ENCODE measurements at places on chromosomes 7 and 10.

GRCh38 chr7:131007439-131008330 is 273.7 kb upstream of the KLF14 start:
- DNase-seq = peak; percentile 85

DNA sequence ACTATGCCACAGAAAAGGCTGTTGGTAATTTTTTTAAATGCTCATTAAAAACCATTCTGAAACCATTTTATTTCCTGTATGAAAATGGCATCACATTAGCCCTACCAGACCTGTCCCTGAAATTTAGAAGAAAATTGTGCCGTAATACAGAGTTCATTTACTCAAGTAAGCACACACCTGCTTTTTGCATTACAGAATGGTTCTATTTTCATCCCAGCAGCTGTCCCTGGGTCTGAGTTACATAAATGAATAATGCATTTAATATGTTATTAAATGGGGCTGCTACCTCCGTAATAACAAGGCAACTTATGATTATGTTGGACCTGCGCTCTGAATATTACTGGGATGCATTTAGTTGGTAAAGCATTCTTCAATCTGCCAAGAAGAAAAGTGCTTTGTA is 508.9 kb downstream of the SORCS1 start:
- no peak for DNase-seq

GRCh38 chr10:29254123-29255046 is 34.5 kb upstream of the LYZL1 start:
- peak; percentile 47 for DNase-seq

DNA sequence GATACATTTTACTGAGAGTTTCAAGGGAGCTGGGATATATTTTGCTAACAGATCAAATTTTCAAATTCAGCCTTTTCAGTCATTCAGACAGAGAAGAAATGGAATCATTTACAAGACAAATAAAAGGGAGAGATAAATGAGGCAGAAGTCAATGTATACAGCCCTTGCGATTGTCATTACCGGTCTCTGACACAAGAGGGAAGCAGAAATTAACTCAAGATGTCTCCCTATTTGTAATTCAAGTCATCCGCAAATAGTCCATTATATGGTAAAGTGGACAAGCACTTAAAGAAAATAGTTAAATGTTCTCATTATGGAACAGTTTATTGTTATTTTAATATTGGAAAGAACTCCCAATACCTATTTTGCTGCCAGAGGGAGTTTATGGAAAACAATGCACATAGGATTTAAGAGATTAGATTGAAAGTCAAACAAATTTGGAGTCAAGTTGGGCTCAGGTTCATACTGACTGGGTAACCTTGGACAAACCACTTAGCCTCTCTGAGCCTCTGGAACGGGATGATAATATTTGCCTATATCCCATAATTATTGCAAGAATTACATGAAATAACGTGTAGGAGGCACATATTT is 89.3 kb upstream of the PRKCQ start:
- peak; percentile 73 for DNase-seq

- peak; percentile 0 for DNase-seq
Observed at GRCh38 chr10:60387531-60387930, 2.1 kb downstream of the ANK3 start.

GRCh38 chr7:29030781-29031275 is 72.7 kb upstream of the TRIL start:
- DNase-seq = no peak

DNA sequence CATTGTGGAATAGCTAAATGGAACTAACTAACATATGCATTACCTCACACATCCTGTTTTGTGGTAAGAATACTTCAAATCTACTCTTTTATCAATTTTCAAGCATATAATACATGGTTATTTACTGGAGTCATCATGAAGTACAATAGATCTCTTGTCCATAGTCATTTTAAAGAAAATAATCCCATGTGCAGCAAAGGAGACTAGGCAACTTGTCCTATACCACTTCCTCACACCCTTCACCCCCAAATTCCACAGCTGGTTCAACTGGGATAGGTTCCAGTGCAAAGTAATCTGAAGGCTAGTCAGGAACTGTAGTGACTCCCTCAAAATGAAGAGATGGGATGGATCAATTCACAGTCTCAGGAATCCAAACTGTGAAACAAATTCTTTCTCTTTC is 176.1 kb downstream of the SGMS1 start:
- no peak for DNase-seq

GRCh38 chr10:99740933-99741559 is 9.0 kb downstream of the CUTC start:
- no peak for DNase-seq

DNA sequence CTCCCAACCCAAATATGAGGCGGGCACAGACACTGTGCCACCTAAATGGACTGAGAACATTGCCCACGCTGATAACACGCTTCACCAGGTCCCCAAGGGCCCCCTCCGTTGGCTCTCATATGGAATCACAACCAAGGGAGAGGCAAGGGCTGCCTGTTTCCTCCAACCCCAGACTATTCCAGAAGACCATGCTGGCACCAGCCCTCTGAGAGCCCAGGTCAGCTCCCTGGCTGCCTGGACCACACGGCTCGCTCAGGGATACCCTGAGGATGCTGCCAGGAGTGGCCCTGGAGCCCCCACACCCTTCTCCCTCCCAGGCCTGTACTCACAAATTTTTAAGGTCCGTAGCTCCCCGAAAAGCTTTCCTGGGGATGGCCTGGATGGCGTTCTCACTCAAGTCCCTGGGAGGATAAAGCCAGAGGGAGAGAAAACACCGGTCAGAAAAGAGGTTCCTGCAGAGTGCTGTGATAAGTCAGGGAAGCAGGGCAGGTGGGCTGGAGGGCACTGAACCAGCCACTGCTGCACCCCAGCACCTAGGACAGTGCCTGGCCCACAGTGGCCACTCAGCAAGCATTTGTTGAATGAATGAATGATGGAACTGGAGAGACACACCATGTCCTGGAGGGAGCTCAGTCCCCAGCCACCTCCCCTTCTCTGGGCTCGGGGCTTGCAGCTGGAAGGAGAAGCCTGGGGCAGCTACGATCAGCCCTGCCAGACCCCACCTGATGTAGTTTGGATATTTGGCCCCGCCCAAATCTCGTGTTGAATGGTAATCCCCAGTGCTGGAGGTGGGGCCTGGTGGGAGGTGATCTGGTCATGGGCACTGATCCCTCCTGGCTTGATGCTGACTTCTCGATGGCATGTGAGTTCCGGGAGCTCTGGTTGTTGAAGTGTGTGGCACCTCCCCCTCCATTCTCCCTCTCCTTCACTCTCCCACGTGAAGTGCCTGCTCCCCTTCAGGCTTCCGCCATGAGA is 119.8 kb downstream of the SLIT1 start:
- no peak for DNase-seq

GRCh38 chr10:120394446-120394845 is 62.6 kb upstream of the PLPP4 start:
- no peak for DNase-seq

- no peak for DNase-seq
Observed at GRCh38 chr7:92137557-92137956, 3.3 kb upstream of the CYP51A1 start.

DNA sequence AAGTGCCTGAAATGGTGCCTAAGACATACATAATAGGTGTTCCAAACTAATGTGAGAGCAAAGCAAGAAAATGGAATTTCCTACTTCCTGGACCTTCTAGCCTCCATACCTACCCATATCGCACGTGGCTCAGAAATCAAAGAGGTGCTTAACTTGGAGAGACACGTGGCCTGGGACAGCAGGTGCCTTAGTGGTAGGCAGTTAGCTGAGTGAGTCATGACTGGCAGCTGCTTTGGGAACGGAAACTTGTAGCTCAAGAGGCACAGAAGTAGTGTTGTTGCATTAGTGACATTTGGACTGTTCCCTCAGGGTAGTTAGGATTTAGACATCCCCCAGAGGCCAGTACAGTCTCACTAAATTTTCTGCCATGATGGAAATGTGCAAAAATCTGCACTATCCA is 12.0 kb upstream of the BMPER start:
- DNase-seq = no peak

GRCh38 chr7:1696671-1697498 is 26.8 kb downstream of the ELFN1 start:
- DNase-seq = no peak

DNA sequence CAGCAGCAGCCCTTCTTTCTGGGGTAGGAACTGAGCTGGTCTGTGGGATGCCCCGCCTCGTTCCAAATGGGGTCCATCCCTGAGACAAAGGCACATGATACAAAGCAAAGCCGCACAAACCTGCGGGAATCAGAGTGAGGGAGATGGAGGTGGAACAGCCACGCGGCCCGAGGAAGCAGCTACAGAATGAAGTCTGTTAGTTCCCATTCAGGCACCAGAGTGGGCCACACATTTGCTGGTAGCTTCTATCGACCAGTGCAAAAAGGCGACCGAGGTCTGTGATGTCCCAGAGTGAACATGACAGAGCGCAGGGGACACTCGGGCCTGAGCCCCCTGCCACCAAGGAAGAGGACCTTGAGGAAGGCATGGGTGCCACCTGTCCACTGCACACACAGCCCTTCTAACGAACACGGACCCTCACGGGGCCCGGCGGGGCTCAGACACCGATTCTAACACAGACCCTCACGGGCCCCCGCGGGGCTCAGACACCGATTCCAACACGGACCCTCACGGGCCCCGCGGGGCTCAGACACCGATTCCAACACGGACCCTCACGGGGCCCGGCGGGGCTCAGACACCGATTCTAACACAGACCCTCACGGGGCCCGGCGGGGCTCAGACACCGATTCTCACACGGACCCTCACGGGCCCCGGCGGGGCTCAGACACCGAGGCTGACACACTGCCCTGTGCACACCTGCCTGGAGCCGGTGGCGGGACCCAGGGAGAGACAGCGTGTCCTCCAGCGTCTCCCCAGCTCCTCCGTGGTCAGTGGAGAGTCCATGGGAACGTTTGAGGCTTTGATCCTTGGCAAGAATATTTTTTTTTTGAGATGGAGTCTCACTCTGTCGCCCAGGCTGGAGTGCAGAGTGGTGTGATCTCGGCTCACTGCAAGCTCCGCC is 32.8 kb upstream of the FAM20C start:
- DNase-seq = no peak

GRCh38 chr10:128263891-128264688 is 137.9 kb upstream of the MKI67 start:
- DNase-seq = peak; percentile 83

DNA sequence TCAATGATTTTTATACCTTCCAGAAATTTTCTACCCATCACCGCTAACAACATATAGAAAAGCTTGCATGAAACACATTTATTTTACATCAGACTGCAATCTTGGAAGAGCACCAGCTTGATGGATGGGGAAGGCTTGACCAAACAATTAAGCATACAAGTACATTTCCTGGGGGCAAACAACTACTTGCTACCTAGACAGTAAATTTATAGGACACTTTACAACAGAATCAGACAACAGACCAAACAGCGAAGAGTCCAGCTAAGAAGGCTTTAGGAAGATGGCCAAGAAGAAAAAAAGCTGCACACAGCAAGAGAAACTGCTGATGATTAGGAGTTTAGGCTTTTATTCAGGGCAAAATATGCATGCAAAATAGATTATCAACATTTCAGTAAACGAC is 8.0 kb downstream of the AASS start:
- DNase-seq = no peak

DNA sequence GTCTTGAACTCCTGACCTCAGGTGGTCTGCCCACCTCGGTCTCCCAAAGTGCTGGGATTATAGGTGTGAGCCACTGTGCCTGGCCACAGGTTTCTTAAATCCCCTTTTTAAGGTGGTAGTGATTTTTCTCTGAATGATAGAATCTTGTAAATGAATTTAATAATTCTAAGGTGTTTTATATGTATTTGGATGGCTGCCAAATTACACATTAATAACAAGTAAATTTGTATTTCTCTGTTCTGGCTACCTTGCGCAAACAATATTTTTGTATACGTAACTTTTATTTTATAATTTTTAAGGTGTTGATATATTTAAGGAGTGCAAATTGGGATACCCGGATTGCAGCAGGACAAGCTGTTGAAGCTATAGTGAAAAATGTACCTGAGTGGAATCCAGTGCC is 16.1 kb downstream of the BTAF1 start:
- no peak for DNase-seq

DNA sequence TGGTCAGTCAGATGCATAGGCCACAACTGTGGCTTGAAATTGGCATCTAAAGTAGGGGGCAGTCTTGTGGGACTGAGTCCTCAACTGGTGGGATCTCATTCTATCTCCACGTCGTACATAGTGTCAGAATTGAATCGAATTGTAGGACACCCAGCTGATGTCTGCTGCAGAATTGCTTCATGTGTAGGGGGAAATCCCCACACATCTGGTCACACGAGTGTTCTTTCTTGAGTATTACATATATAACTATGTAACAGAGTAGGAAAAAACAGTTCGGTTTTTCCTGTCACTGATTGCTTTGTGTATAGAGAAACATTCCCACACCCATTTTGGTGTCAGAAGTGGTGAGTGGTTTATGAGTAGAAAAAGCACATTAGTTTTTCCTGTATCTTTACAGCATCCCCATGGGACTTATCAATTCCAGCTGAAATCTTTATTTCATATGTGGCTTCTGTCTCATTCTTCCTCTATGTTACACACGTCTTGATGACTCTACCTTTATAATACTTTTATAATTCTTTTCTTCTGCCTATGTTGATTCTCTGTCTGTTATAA is 79.4 kb upstream of the PCGF5 start:
- no peak for DNase-seq

- DNase-seq = no peak
Observed at GRCh38 chr10:33272635-33273034, 61.8 kb downstream of the NRP1 start.

All from common myeloid progenitor, CD34-positive (primary cell).